Effector CD4-positive, alpha-beta T cell (primary cell): ENCODE measurements at places on chromosomes 5 and 9.

DNA sequence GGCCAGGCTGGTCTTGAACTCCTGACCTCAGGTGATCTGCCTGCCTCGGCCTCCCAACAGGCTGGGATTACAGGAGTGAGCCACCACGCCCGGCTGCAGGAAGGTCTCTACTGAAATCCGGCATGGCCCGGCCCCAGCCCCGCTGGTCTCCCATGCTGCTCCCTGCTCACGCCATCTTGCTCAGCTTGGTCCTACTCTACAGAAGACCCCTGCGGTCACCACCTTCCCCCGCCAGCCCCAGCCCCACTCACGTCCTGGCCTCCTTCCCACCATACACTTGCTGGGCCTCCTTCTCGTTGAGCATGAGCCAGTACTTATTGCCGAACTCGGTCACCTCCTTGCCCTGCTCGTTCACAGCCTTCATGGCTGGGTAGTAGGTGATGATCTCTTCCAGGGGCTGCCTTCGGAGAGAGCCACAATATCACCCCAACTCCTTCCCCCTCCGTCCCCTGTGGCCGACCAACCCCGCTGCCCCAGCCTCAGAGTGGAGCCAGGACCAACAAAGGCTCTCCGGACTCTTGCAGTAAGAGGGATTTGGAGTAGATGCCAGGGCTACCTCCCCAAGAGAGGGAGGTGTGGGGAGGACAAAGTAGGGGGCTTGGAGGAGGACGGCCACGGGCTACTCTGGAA lies 4.0 kb downstream of the PTGES2 start:
- no peak for DNase-seq

- no peak for DNase-seq
Observed at GRCh38 chr5:180632768-180633167, 16.6 kb downstream of the FLT4 start.

DNA sequence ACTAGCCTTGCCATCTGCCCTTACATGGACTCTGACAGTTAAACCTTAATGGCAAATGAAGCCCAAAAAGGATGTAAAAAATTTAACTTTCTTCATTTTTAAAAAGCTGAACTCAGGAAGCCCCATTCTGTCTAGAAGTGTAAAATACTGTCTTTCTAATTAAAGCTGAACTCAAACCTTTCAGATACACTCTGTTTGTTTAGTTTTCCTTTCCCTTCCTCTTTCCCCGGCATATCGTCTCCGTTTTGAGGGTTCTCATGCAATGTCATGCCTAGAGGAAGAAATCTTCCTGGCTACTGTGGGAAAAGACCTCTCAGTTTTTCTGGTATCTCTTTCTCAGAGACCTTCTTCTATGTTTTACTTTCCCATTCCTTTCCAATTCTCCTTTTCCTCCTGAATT lies 841.5 kb downstream of the DTWD2 start:
- DNase-seq: no peak

DNA sequence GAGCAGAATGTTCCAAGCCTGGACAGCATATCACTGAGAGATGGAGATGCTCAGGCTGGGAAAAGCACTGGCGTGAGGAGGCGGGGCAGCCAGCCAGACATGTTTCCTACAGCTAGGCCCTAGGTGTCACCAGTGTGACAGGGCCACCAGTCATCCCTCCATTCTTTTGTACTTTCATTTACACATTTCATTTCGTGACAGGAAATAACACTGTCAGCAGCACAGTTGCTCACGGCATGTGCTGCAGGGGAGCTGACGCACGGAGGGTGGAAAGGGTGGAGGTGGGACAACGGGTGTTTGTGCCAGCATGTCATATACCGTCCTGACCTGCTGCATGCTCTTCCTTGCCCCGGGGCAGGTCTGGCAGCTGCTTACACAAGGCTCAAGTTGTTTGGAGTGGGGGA lies 14.8 kb upstream of the CEMIP2 start:
- DNase-seq: peak; percentile 82

- no peak for DNase-seq
Observed at GRCh38 chr9:87959916-87960581, 14.3 kb downstream of the CDK20 start.

GRCh38 chr5:120228262-120229031 lies 235.7 kb upstream of the PRR16 start:
- no peak for DNase-seq

DNA sequence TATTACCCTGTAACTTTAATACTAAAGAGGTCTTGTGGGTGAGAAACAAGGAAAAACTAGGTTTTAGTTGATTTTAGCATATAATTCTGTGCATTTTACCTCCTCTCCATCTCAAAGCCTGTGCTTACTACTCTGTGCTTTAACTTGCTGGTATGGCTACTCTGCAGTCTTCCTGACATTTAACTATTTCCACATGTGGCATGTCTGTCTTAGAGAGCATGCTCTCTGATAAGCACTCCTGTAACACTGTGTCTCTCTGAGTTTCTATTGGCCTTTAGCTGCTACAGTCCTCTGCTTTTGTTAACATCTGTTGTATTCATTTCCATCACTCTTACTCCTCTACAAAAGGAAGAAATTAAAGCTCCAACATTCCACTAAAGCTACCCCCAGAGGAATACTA lies 418.3 kb downstream of the RAB3C start:
- no peak for DNase-seq

- DNase-seq: no peak
Observed at GRCh38 chr5:108375768-108376167, 6.1 kb downstream of the FBXL17 start.

- DNase-seq: no peak
Observed at GRCh38 chr5:60243713-60244112, 350.2 kb upstream of the PDE4D start.

- no peak for DNase-seq
Observed at GRCh38 chr5:96657068-96657467, 5.1 kb upstream of the CAST start.

DNA sequence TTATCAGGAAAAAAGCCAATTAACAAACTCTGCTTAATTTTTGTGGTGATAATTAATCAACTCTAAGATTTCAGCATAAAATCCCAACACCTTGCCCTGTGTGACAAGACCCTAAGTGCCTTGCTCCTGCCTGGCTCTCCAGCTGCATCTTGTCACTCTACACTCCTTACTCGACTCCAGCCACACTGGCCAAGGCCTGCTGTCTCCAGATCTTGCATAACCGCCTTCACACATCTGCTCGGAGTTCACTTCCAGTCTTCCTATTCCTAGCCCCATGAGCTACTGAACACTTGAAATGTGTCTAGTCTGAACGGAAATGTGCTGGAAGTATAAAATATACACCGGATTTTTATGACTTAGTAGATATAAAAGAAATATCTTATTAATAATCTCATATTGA lies 259.6 kb downstream of the EPB41L4A start:
- DNase-seq: no peak
